ENCODE measurements at places on chromosomes 5 and 9.

DNA sequence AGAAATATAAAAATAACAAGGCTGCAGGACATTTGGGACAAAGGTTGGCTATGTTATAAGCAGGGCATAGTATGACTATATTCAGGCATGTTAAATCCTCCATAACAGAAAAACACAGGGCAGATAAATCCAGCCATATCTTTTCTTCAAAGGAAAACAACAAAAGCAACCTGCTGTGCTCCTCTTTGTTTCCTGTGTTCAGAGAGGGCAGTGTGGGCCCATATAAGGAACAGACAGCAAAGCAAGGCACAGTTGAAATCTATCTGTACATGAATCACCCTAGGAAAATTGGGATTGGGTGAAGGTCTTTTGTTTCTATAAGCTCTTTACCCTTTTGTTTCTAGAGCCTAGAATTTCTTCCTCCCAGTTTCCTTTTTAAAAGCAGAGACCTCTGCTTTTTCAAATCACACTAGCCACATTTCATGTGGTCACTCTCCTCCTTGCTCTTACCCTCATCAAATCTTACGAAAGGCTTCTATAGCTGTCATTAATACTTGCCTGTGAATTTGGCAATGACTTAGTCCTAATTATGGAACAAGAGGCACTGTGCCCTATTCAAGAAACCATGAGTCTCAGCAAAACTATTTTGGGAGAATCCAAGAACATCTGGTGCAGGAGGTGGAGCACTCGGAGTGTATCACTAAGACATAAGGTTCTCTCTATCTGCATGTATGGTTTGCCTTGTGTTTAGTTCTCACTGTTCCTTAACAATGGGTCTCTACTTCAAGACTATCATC, 1.8 kb downstream of the GZMA start:
- DNase-seq = no peak

DNA sequence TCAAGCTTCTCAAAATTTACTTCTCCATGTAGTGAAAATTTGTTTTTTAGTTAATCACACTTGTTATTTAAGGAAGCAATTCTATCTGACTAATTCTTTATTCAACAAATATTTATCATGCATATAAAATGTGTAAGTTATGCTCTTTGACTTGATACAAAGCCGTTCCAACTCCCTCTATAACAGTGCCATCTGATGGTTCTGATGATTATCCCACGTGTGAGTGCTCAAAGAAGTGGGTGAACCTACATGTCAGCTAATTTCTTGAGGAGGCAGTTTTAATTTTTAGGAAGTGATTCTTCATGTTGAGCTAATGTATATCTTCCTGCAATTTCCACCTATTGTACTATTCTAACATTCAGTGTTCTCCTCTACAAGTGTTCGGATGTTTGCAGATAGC, 88.8 kb upstream of the BRINP1 start:
- no peak for DNase-seq

DNA sequence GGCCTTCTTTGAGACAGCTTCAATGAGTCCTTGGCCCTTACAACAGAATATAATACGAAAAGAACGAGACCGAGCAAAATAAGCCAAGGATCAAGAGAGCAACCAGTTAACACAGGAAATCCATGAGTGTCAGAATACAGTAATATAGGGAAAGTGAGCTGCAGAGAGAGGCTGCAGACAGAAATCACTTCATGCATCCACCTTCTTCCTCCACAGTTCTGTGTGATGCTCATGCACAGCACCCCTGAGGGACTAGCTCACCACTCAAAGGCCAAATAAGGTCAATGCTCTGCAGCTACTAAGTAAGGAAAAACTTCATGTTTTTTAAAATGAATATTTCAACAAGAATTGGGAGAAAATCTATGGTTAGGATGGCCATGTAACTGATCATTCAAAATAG, 257.1 kb downstream of the MCTP1 start:
- no peak for DNase-seq

GRCh38 chr5:159620853-159621540, 290.7 kb upstream of the IL12B start:
- no peak for DNase-seq

DNA sequence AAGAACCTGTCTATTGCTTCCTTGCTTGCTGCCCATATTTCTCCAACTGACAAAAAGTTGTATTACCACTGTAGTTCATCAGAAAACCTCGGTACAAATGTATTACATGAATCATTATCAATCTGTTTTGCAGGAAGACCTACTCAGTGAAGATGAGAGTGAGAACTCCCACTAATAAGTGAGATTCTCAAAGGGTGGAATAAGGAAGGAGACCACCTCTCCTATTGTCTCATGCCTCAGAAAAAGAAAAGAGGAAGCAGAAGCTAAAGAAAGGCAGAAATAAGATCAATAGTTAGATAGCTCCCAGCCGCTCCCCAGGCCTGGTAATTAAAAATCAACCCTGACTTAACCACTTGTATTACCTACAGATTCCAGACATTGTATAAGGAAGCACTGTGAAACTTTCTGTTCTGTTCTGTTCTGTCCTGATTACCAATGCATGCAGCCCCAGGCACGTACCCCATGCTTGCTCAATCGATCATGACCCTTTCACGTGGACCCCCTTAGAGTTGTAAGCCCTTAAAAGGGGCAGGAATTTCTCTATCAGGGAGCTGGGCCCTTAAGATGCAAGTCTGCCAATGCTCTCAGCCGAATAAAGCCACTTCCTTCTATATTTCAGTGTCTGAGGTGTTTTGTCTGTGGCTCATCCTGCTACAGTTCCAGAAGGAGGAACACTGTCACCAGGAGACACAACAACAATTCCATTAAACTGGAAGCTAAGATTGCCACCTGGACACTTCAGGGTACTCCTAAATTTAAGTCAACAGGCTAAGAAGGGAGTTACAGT, 152.5 kb upstream of the COX7C start:
- no peak for DNase-seq

DNA sequence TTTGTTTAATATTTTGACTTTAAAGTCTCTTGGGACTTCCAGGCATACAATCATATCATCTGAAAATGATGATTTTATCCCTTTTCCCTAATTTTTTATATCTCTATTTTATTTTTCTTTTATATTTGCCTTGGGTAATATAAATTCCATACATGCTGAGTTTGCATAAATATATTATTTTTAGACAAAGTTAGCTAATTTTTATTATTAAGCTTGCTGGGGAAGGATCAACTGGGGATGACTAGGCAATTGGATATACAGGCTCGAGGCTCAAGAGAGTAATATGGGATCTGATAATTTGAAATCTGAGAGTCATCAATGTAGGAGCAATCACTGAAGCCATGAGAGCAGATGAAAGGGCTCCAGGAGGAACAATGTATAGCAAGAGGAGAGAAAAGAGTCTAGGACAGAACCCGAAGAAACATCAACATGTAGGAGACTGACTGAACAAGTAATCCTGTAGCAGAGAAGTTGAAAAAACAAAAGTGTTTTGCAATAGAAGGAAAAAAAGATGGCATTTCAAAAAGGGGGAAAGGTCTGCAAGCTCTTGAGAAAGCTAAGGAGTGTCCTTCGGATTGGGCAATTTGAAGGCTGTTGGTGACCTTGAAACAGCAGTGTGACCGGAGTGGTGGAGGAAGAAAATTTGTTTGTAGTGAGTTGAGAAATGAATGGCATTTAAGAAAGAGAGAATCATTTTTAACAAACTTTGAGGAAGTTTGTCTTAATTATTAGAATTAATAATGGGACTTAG, 17.0 kb upstream of the RHOBTB3 start:
- no peak for DNase-seq

DNA sequence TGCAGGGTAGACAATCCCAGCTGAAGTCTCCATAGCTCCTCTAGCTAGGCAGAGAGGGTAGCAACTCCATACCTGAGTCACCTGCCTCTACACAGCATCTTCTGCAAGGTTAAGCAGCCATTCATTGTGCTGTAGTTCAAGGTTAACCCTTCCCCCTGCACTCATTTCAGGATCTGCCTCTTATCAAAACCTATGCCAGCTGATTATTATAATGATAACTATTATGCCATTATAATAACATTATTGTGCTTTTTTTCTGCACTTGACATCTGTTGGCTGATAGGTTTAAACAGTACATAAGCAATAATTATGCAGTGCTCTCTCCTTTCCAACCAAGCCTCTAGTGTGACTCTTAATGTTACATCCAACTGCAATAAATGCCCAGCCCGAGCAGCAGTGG, 17.3 kb downstream of the SIL1 start:
- DNase-seq = no peak

DNA sequence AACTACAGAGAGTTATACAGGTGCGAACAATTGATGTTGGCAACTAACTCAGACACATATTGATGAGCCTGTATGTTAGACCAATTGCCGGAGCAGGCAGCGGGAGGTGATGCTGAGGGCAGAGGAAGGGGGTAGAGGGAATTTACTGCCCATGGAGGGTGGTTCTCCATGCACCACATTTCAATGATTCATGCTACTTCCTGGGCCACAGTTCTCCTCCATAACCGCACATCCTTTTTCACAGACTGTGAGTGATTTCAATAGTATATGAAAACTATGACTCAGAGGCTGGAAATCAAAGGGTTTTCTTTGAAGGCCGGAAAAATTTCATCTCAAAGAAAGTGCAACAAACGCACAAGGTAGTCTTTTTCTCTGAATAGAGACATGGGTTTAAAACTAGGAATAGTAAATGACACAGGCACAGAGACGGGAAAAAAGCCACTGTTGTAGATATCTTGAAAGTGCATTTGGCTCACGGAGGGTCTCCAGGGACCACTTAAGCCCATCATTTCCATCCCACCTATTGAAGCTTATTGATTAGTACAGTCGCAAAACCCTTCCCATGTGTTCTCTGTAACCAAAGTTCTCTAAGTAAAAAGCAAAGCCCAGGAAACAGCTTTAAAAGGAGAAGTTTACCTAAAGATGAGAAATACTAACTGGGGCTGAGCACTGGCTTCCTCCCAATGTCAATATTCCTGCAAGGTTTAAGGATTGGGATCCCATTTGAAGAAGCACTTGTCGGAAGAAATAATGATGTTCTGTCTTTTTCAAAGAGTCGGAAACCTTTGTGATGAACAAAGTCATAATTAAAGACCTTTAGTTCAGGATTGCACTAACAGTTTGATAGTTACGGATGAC, 28.0 kb upstream of the ADAM19 start:
- DNase-seq = no peak

- no peak for DNase-seq
Observed at GRCh38 chr9:71364186-71364955, 242.9 kb upstream of the TRPM3 start.

DNA sequence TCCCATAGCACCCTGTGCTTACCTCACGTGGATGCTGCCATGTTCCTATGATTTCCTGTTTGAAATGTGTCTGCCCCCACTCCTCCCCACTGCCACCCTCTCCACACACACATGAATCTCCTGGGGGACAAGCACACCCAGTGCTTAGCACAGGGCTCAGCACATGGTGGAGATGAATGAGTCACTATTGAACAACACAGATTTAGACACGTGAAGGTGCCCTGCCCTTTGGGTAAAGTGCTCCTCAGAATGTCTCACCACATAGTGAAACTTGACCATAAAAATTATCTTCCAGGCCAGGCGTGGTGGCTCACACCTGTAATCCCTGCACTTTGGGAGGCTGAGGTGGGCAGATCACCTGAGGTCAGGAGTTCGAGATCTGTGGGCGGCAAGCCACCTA, 98.8 kb upstream of the PCA3 start:
- no peak for DNase-seq

GRCh38 chr9:100066539-100066938, 32.3 kb downstream of the ERP44 start:
- no peak for DNase-seq

GRCh38 chr5:179142434-179143198, 82.4 kb downstream of the ZNF354C start:
- no peak for DNase-seq

DNA sequence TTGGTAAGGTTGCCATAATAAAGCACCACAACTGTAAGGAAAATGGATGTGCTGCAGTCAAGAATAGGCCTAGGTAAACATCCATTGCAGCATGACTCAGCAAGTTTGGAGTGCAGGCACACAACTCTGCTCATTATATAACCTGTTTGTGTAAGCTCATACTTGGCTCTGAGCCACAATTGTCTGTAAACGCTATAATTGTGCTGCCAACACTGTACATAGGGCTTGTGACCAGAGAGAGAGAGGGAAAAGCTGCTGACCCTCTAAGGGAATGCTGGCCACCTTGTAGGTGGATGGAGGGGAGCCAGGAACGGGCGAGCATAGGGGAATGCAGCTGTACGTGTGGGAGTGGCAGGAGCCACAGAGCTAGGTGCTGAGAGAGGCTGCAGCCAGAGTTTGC, 2186.5 kb upstream of the ACO1 start:
- DNase-seq = no peak

DNA sequence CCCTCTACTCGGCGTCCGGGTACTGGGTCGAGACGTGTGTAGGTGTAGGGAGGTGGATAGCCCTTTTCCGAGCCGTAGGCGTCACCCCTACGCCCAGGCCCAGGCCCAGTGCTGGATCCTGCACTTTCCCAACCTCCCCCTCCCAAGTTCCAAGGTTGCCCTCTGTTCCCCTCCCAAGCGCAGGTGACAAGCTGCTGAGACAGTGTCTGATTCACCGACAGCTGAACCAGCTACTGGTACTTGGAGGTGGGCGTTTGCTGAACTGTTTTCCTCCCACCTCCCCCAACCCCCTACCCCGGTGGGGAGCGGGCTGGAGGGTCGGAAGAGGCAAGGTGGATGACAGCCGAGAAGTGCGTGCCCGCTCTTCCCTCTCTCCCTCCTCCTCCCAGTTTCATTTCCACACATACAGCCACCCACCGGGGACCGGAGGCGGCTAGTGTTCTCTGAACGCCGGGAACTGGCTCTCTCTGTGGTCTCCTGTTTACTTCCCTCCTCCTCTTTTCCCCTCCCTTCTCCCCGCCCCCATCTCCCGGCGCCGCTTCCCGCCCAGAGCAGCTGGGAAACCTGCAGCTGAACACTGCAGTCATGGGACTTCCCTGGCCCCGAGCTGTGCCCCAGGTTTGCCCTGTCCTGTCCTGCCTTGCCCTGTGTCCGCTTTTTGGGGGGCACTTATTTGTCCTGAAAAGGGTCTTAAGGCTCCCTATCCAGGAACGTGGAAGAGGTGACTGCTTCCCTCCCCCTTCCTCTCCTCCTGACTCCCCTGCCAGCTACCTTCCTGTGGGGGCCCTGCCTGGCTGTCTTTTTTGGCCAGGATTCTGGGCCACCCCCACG, 6.2 kb upstream of the KLF9 start:
- peak; percentile 91 for DNase-seq

DNA sequence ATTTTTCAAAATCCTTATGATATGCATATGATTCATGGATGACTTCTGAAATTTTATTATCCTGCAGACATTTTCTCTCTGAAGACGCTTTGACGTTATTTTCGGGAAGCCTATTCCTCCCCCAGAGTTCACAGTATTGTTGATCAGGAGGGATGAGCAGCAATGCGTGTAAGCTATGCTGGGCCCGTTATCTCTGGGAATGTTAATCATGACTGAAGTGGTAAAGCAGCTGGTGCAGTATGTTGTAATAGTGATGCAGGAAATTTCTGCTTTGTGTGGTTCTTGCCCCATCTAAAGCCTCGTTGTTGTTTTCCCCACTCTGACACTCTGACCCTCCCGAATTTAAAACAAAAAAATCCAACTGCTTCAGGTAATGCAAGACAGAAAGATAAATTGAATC, 1797.8 kb upstream of the WWC1 start:
- no peak for DNase-seq

- no peak for DNase-seq
Observed at GRCh38 chr5:119476341-119476740, 24.0 kb downstream of the HSD17B4 start.

- no peak for DNase-seq
Observed at GRCh38 chr5:83426855-83427254, 44.7 kb upstream of the VCAN start.

GRCh38 chr9:81621118-81621517, 68.2 kb downstream of the TLE1 start:
- no peak for DNase-seq

- no peak for DNase-seq
Observed at GRCh38 chr9:119963798-119964372, 594.6 kb upstream of the BRINP1 start.

GRCh38 chr9:14030375-14031059, 283.4 kb downstream of the NFIB start:
- DNase-seq = no peak

Data from NCI-H1417 treated with DMSO at 0.1 percent for 48 hours (cell line).